Stimulated activated CD8-positive, alpha-beta memory T cell treated with anti-CD3 and anti-CD28 coated beads, Interleukin-15, amount 100 ng/mL, for 1 hour (primary cell): ENCODE measurements at places on chromosomes 5 and 9.

DNA sequence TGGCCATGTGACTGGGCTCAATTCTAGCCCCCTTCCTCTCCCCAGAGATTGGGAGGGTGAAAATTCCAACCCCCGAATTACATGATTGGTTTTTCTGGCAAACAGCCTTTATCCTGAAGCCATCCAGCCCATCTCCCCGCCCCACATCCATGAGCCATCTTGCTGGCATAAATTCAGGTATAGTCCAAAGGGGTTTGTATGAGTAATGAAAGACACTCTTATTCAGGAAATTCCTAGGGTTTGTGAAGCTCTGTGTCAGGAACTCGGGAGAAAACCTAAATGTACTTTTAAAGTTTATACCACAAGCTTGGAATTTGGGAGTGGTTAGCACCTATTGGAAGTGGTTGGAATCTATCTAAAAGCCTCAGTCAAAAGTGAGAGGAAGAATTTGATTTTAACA, 80.6 kb upstream of the SIMC1 start:
- no peak for DNase-seq

- no peak for DNase-seq
These were observed 31.1 kb upstream of the CETN3 start for GRCh38 chr5:90440644-90441043.

DNA sequence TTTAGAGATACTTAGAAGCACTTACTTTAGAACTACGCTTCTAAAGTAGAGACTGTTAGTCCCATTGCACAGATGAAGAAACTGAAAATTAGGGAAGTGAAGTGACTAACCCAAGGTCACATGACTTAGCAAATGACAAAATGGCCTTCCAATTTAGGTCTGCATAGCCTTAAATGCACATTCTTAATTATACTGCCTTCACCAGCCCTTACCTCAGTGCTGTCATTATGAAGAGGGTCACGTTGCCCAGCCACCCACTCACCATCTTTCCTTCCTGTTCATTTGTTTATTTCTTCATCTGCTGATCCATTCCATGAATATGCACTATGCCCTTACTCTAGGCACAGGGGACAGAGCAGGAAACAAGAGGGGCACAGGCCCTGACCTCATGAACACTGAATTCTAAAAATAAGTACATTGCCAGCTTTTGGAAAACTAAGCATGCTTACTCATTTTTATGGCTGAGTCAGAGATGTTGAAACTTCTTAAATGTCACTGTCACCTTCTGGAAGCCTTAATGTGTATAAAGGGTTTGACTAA, 8.6 kb downstream of the HAVCR2 start:
- no peak for DNase-seq

DNA sequence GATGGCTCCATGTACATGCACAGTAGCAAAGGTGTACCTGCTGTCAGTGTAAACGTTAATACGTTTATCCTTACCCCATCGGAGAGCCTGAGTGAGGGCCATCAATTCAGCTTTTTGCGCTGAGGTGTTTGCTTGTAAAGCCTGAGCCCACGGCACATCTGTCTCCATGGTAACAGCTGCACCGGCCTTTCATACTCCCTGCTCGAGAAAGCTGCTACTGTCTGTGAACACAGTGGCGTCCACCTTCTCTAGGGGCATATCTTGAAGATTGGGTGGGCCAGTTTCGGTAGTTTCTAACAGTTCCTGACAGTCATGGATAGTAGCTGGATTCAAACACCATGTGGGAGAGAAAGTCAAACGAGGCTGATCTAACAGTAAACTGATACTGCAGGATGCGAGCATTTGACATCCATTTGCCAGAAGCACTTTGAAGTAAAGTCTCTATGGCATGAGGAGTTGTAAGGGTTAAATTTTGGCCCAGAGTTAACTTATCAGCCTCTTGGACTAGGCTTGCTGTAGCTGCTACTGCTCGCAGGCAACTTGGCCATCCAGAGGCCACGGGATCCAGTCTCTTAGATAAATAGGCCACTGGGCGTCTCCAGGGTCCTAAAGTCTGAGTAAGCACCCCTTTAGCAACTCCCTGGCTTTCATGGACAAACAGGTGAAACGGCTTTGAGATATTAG, 21.0 kb upstream of the RHOBTB3 start:
- DNase-seq = no peak

DNA sequence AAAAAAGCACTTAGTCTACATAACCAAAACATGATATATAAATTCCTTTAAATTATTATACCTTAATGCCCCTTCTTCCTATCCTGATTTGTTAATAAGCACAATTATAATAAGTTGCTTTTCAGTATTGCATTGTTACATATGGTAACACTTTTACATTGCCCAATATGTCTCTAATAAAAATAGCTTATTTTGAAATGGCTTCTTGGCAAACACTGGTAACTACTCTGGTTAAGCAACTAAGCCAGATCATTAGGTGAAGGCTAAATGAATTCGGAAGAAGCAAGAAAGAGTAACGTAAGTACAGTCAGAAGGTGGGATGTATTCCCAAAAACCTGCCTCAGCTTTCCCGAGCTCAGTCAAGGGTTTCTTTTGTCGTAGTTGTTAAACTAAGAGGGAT, 85.3 kb downstream of the TTC39B start:
- DNase-seq = no peak

GRCh38 chr5:14036947-14037346, 92.5 kb upstream of the DNAH5 start:
- no peak for DNase-seq

DNA sequence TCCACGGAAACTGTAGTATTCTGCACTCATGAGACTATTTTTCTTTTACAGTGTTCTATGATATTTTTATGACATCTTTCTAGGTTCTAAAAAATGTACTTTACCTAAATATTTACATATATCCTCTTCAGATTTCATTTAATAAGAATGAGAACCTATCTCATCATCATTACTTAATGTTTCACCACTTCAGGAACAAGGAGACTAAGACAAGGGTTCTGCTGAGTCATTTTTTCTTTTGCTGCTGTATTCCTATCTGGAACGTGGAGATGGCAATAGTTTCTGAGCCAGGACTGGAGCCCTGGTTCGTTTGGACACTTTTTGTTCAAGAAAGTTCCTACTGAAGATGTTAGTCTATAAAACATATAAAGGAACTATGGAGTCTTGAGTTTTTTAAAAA, 258.2 kb upstream of the MAP3K1 start:
- DNase-seq = no peak

DNA sequence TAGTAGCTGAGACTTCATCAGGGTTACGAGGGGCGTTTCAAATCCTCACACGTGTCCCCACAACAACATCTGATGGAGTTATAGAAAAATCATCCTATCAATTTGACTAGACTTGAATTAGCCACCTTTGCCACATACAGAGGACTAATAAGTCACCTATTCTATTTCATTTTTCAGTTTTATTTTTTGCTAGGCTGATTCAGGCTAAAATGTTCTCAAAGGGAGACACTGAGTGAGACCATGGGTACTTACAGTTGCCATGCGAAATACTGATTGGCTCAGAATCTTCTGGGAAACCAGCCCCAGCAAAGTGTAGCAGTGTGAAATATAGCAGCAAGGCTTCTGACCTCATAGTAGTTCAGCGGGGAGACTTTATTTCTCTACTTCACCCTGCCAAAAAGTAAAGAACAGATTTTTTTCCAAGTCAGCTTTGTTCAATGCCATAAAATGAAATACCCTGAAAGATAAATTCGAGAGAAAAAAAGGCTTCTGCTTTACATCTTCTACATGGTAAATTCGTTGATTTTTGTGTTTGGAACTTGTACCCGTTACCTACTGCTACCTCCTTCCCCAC, 69.9 kb downstream of the SEMA6A start:
- no peak for DNase-seq
